ENCODE measurements at places on chromosomes 2 and 18. TPM values are rescaled to one million over a fixed set of nuclear protein-coding genes. Genes with fewer than 3 reads are reported as not detected.

The AKAIN1 gene
- polyA plus RNA-seq, result not detected

DNA sequence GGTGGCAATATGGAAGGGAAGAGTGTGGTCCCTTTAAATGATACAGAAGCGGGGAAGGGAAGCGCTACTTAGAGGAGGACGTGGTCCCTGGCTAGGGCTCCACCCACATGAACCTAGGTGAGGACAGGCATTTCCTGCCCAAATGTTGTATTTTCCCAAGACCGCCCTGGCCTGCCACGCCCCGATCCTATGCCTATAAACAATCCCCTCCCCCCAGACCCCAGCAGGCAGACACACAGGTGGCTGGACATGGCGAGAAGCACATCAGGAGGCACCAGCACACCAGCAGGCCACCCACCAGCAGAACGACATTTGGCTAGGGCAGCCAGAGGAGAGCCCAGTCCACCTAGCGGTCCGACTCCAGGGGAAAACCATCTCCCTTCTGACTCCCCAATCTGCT lies 47.2 kb downstream of the METTL8 start:
- DNase-seq, result no peak

GRCh38 chr2:217061916-217062505 lies 202.1 kb upstream of the TNP1 start:
- DNase-seq, result no peak

- DNase-seq, result no peak
These were observed 27.5 kb upstream of the MSGN1 start for GRCh38 chr2:17788773-17789172.

The NEB gene
- 0.84 TPM for polyA plus RNA-seq

GRCh38 chr18:64083916-64084315 lies 65.0 kb downstream of the LINC00305 start:
- DNase-seq, result no peak

DNA sequence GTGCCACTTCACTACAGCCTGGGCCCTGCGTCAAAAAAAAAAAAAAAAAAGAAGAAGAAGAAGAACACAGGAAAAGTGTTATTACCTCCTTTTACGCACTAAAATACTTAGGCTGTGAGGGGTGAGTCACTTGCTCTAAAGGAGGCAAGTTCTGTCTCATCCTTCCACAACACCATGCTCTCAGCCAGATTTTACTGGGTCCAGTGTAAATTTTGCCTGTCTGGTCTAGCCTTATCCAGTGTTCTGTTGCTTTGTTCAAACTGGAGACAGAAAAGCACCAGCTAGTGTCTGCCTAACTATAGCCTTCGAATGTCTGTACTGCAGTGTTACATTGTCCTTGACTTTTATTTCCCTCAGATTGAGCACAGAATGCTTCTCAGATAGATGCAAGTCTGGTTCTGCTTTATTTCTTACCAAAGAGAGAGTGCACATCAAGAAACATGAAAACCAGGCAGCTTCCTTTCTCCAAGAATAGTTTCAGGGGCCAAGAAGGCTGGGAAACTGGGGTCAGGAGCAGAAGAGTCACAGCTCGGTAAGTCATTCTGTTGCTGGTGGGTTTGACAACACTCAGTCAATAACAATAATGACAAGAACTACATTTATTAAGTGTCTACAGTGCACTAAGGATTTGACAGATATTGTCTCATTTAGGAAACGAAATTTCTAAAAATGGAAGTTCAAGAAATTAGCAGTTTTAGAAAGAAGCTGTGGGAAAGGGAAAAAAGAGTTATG lies 3.1 kb upstream of the MSGN1 start:
- no peak for DNase-seq

DNA sequence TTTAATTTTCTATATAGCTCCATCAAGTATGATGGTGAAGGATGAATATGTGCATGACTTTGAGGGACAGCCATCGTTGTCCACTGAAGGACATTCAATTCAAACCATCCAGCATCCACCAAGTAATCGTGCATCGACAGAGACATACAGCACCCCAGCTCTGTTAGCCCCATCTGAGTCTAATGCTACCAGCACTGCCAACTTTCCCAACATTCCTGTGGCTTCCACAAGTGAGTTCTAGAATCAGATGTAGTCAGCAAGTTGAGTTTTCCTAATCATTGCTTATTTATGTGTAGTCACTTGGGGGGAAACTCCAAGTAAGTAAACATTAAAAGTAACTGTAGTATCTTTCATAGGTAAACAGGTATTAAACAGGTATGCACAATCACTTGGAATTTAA lies 24.8 kb downstream of the SMAD4 start:
- DNase-seq, result no peak

The REG3G gene
- polyA plus RNA-seq, result not detected

DNA sequence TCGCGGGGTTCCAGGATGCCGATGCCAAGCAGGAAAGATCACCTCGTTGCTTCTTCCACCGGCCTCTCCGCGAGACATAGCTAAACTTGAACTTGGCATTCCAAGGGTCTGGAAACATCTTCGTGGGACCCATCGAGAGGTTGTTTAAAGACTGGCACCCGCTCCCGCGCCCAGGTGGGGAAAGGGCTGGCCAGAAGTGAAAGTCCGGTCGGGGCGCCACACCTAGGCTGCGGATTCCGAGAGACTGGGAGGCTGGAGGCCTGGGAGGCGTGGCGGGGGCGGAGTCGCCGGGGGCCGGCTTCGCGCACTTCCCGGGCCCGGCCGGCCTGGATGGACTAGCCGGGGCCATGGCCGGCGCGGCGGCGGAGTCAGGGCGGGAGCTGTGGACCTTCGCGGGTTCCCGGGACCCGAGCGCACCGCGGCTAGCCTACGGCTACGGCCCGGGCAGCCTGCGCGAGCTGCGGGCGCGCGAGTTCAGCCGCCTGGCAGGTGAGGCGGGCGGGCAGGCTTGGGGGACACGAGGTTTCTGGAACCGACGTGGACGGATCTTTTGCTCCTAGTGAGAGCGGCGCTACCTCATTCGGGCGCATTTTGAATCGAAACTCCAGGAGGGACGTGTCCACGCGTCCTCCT lies at the start of gene MOCOS:
Gene MOCOS, plus strand, starts transcription at position 305 of the 633 bp plus-strand sequence. Its CDS starts 43 bp downstream, at position 348.
- DNase-seq, result peak; percentile 39

- no peak for DNase-seq
These were observed 3.4 kb upstream of the TMEM182 start for GRCh38 chr2:102758439-102758838.

DNA sequence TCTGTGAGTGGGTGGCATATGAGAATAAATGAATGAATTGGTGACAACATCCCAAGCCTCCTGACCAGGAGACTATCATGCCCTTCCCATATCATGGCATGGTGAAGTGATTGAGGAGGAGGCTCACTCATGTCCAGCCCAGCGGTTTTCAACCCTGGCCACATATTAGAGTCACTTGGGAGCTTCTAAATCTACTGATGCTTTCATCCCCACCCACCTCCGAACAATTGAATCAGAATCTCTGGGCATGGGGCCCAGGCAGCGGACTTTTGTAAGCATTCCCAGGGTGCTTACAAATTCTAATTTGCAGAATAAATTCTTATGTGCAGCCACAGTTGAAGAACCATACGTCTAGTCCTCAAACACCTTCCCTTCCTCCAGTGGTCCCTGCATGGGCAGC lies 81.7 kb upstream of the SEC11C start:
- no peak for DNase-seq

DNA sequence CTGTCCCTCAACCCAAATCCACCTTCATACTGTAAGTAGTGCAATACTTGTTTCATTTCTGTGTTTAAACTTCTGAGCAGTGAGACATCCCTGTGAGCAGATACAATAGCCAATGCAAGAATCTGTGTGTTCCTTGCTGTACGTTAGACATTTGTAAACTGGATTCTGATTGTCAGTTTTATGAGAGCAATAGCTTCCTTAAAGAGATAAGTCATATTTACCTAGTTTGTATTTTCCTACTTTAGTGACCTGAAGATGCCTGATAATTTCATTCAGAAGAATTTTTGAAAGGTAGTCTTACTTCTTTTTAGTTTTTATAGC lies 90.7 kb downstream of the DPP4 start:
- no peak for DNase-seq

GRCh38 chr2:85429213-85429923 lies 10.9 kb downstream of the SH2D6 start:
- no peak for DNase-seq

DNA sequence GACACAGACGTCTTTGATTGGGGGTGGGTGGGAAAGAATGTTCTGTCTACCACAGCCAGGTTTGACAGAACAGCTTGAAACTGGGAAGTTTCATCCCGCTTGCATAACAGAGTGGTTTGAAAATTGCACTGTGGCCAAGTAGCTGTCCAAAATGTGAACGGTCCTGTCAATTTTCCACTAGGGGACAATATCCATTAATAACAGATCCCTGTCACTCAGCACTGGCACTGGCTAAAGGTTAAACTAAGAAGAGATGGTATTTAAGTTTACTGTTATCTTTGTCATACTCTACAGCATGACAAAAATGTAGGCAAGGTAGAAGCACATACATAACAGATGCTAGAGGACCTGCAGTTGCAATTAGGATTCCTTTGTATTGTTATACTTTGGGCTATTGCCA lies 55.6 kb upstream of the ACMSD start:
- peak; percentile 26 for DNase-seq

- no peak for DNase-seq
These were observed 49.9 kb downstream of the DDX1 start for GRCh38 chr2:15641530-15641982.

DNA sequence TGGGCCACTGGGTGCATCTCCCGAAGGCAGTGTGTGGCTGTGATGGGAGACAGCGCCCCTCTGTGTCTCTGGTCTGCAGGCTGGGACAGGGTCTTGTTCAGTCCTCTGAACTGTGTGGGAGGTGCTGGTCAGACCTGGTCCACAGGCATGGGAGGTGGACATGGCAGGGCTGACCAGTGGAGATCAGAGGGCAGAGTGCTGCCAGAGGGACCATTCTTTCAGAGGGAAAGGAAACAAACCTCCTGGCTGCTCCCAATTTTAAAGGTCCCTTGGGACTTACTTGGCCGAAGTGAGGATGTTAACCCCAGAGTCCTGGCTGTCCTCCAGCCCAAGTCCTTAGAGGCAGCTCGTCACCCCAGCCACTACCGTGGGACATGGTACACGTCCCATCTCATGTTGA lies 4.0 kb downstream of the CAPN13 start:
- no peak for DNase-seq

The DNAJC5G gene
- polyA plus RNA-seq, result 1.4 TPM

- no peak for DNase-seq
These were observed 677 bp upstream of the MC2R start for GRCh38 chr18:13915995-13916431.

DNA sequence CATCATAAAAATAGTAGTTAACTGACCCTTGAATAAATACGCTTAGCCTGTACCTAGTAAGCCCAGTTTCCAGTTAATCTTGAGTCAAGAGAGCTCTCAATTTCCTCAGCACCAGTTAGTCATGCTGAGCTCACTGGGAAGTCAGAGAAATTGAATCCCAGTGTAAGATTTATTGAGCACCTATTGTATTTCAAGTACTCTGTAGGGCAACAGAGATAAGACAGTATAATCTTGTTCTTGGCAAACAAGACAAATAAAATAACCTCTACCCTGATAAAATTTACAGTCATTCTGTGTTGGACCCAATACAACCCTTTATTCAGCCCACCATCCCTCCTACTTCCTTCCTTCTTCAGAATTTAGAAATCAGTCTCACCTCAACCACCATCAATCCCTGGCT lies 71.9 kb upstream of the NRP2 start:
- DNase-seq, result no peak

GRCh38 chr2:96907115-96908041 lies 37.5 kb upstream of the SEMA4C start:
- peak; percentile 45 for DNase-seq

- no peak for DNase-seq
These were observed 41.7 kb upstream of the LDLRAD4 start for GRCh38 chr18:13176847-13177246.

DNA sequence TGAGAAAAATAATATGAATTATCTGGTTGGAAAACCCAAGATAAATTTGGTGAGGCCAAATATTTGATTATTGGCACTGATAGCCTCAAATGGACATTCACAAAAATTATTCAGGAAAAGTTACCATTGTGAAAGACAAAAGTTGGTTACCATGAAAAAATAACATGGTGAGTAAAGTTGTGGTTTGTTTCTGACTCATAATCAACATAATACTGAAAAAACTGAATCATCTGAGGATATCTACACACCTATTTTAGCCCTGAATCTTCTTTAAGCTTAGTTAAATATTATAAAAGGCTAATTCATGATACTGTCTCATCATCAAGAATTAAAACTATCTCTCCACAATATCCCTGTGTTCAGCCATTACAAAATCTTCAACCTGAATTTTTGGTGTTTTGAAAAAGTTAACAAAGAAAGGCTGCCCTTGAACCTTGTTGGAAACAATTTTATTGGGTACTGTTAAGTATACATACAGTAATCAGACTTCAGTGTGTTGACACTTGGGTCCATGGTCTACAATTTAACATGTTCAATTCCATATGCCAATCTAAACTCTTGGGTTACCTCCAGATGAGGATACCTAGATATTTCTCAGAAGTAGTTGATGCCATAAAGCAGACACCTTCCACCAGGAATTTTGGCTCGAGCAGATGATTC lies 607.5 kb upstream of the SLC39A10 start:
- DNase-seq, result no peak
